ENCODE measurements at places on chromosomes 16 and 17. TPM values are rescaled to one million over a fixed set of nuclear protein-coding genes. Genes with fewer than 3 reads are reported as not detected.

DNA sequence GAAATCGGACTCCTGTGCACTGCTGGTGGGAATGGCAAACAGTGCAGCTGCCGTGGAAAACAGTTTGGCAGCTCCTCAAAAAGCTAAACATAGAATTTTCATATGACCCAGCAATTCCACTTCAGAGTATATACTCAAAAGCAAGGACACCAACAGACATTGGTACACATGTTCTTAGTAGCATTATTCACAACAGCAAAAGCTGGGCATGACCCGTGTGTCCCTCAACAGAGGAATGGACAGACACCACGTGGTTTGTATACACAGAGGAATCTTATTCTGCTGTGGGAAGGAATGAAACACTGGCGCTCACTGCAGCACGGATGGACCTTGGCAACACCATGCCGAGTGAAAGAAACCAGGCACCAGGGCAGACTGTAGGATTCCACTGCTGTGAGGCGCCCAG lies 16.0 kb downstream of the NPTX1 start:
- no peak for DNase-seq

DNA sequence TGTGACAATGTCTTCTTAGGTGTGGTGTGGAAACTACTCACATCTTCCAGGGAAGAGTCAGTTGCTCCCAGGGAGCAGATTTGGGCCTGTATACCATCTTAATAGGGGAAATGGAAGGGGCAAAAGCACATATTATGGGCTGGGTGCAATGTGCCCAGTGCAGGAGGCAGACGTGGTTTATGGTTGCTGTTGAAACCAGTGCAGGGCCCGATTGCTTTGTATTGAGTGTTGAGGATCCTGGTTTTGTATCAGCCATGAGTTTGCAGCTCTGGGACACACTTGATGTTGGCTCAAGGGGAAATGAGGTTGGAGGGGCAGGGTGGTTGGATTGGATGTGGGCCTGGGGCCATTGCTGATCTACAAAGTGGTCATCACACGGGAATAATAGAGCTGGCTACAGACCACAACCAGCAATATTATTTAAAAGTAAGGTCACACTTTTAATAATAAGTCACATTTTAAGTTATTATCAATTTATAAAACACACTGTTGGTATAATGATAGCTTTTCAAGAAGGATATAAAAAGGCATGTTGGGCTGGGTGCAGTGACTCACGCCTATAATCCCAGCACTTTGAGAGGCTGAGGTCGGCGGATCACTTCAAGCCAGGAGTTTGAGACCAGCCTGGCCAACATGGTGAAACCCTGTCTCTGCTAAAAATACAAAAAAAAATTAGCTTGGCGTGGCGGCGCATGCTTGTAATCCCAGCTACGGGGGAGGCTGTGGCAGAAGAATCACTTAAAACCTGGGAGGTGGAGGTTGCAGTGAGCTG lies 302.4 kb downstream of the SEC14L1 start:
- peak; percentile 30 for DNase-seq

- no peak for DNase-seq
Observed at GRCh38 chr17:67312265-67312664, 54.1 kb downstream of the PSMD12 start.

DNA sequence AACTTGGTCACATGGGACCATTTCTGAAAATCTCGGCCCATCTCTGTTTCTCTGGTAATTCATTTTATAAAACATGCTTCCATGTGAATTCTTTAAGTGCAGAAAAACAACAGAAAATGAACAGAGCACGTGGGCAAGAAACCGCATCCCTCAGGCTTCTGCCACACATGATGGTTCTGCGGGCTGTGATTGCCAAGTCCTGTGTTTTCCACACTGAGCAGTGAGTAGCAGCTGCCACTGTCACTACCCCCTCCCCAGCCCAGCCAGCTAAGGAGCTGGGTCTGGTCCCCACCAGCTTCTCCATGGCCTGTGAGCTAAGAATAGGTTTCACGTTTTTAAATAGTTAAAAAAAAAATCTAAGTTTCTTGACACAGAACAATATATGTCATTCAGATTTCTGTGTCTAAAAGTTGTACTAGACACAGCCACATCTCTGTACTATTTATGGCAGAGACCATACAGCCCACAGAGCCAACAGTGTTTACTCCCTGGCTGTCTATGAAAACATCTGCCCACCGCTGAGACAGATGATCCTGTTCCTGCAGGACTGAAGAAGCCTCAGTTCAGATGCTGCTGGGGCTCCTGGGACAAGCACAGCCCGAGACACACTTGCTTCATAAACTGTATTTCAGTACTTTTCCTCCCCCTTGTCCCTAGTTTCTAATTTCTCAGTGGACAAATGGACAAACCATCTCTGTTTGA lies 41.5 kb downstream of the USP22 start:
- DNase-seq, result peak; percentile 20

DNA sequence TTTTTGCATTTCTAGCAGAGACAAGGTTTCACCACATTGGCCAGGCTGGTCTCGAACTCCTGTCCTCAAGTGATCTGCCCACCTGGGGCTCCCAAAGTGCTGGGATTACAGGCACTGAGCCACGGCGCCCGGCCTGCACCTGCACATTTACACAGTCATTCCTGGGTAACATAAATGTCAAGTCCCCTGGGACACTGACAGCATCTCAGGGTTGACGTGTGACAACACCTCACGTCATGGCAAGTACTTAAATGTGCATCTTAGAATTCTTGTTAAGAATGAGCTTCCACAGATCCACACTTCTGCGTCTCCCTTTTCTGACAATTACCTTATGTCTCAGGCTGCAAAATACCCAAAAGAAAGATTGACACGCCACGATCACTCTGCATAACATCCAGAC lies 80.5 kb downstream of the ABR start:
- no peak for DNase-seq

DNA sequence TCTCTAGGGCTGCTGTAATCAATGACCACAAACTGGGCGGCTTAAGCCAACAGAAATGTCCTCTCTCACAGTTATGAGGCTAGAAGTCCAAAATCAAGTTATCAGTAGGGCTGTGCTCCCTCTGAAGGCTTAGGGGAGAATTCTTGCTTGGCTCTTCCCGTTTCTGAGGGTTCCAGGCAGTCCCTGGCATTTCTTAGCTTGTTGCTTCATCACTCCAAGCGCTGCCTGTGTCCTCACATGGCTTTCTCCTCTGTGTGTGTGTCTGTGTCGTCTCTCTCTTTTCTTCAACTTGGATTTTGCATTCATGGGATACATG lies 13.7 kb upstream of the CDC42EP4 start:
- no peak for DNase-seq

DNA sequence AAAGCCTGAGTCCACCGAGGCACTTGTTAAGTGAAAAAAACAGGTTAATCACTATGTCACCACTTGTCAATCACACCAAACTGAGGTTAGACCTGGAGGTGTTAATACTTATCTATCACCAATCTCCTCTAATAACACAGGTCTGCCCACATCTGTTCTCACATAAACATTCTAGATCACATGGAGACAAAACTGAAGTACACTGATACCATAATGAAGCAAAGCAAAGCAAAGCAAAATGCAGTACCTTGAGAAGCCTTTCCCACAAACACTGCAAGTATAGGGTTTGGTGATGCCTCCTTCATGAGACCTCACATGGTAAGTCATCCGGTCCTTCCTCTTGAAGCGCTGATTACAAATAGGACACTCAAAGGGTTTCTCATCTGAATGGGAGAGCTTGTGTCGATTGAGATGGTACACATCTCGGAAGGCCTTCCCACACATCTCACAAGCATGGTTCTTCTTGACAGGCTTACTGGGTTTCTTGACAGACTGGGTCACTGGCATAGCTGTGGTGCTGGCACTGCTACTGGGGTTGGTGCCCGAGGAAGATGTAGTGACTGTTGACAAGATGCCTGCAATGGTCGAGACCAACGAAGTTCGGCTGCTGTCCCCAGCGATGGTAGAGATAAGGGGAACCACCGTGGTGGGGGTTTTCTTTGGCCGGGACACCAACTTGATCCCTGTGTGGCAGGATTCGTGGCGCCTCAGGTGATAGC lies 5.4 kb downstream of the VEZF1 start:
- DNase-seq, result no peak

GRCh38 chr17:11598274-11599221 lies at the start of gene DNAH9:
DNAH9 (plus strand) TSS chr17:11598470; CDS start chr17:11598499, 29 bp downstream.
- peak; percentile 42 for DNase-seq

DNA sequence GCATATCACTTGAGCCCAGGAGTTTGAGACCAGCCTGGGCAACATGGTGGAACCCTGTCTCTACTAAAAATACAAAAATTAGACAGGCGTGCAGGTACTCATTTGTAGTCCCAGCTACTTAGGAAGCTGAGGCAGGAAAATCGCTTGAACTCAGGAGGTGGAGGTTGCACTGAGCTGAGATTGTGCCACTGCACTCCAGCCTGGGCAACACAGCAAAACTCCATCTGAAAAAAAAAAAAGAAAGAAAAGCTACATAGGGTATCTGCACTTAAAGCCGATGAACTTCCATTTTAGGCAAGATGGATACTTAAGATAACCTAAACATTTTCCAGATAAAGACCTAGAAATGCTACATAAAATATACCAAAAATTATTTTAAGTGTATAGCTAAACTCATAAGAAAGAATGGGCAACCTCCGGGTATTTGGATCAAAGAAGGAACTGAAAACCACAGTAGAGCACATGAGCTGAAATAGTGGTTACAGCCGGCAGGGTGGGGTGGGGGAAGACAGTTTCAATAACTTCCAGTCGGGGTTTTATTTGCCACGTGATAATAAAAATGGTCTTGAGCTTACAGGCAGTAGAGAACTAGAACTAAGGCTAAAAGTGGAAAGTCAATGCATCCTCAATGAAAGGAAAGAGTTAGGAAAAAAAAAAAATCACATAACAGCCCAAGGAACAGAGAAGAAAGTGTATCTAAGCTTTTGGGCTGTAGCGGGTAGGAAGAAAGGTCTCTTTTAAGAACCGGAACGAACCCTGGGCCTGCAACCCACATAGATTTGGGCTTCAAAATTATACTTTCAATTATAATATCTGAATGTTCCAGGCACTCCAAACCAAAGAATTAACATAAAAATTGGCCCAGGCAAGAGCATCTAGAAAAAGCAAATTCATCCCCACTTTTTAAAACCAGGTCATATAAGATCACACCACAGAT lies 53.1 kb downstream of the CFDP1 start:
- peak; percentile 66 for DNase-seq

- peak; percentile 89 for DNase-seq
Observed at GRCh38 chr16:48156790-48157209, 1.0 kb upstream of the ABCC12 start.

DNA sequence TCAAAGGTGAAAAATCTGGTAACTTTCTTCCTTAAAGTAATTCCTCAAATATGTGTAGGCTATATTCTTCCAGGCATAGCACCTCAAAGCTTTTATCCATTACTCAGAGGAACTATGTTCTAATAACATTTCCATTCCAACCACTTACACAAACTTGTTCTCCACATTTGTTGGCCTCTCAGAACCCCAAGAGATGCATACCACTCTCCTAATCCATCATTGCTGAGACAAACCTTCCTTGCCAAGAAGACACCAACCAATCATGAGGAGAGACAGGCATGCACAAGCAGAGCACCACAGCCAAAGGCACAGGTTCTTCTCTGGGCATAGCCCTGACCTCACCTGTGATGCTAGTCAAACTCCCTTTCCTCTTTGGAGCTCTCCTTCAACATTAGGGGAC lies 20.9 kb downstream of the CDH11 start:
- no peak for DNase-seq

GRCh38 chr17:75440738-75441448 lies 15.5 kb upstream of the TMEM94 start:
- DNase-seq, result no peak

DNA sequence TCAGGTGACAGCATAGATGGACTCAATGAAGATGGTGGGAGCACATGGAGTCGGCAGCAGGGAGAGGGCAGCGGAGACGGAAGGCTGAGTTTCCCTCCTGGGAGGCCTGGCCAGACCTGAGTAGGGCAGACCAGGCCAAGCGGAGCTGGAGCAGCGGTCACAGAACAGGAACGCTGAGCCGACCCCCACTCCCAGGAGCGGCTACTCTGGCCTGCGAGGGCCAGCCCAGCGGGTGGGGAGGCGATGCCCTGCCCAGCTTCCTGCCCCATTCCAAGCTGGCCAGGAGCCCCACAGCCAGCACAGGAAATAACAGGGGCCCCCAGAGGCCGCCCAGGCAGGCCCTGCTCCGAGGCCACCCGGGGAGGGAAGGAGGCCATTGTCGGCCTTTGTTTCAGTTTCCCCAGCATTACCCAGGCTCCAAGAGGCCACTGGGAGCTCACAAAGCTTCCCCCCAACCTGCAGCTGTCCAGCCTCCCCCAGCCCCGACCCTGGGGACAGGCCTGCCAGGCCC lies 79.8 kb downstream of the ZNF423 start:
- DNase-seq, result no peak

DNA sequence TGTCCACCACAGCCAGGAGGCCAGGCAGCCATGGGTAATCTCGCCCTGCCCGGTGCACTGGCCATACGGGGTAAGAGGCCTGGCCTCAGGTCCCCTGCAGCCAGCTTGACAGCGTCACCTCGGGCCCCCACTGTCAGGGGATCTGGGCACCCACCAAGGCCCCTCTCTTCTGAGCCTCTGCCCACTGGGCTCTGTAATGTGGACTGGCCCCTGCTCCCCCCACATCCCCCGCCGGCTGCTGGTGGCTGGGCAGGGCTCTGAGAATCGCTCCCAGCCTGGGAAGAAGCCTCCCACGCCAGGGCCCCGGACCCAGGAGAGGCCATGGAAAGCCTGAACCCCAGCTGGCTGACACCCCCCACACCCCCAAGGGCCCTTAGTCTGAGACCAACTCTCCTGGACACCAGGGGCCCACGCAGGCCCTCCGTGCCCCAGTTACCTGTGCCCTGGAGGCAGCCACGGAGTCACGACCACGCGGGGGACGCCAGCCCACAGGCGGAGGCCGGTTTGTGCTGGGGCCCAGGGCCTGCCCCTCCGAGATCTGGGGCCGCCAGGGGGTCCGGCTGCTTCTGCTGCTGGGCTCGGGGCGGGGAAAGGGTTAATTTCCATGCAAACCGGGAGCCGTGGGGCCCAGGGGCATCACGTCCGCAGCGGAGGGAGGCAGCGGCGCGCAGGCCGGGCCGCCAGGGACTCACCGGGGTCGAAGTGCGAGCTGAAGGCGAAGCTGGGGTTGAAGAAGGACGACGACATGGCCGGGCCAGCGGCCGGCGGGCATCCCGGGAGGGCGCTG lies at the start of gene PVALEF:
Gene PVALEF (plus strand): TSS at position 262 of the 787 bp plus-strand sequence. CDS start 15,720 bp downstream, outside the sequence.
- no peak for DNase-seq

- no peak for DNase-seq
Observed at GRCh38 chr16:4115949-4116318, 308 bp downstream of the ADCY9 start.

- DNase-seq, result no peak
Observed at GRCh38 chr17:8137645-8138373, 13.9 kb upstream of the HES7 start.

SDR42E2 gene
- not detected for total RNA-seq

PERCC1 gene
- total RNA-seq, result 0.29 TPM

TPPP3 gene
- total RNA-seq, result not detected

RHBDF2 gene
- total RNA-seq, result 20.4 TPM

NPIPB8 gene
- not detected for total RNA-seq
